Midbrain (tissue), 1 donor: ENCODE measurements at places on chromosomes 2 and 18.

GRCh38 chr18:10316778-10317177 lies 137.7 kb upstream of the APCDD1 start:
- no peak for DNase-seq

DNA sequence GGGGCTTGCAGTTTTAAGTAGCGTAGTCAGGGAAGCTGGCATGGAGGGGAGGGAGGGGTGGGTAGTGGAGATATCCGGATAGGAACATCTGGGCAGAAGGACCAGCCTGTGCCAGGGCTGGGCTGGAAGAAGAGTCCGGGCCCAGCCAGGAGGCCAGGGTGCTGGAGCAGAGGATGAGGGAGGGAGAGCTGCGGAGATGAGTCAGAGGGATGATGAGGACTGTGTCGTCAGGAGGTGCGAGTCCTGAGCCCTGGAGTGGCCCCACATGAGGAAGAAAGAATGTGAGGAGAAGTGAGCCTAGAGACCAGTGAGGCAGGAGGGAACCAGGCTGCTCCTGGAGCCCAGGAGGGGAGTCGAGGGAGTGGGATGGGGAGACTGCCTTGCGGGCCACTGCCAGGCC lies 82.4 kb downstream of the CTIF start:
- DNase-seq, result no peak

DNA sequence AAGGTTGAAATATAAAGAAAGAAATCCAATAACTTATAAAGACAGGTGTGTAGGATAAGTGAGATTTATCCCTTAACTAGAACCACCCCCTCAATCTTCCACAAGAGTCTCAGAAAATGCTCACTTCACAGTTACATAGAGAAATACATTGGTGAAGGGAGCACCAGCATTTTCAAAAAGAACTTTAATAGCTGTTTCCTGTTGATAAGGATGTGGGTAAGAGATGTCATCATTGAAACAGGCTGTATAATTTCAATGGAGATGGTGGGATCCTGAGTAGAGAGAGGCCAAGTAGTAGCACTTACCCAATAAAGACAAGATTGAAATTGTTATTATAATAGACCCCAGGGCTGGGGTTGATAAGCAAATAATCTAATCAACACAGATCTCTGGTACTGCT lies 162.2 kb upstream of the TACR1 start:
- no peak for DNase-seq

- DNase-seq, result peak; percentile 68
These were observed 36.0 kb downstream of the FARP2 start for GRCh38 chr2:241391892-241392665.

DNA sequence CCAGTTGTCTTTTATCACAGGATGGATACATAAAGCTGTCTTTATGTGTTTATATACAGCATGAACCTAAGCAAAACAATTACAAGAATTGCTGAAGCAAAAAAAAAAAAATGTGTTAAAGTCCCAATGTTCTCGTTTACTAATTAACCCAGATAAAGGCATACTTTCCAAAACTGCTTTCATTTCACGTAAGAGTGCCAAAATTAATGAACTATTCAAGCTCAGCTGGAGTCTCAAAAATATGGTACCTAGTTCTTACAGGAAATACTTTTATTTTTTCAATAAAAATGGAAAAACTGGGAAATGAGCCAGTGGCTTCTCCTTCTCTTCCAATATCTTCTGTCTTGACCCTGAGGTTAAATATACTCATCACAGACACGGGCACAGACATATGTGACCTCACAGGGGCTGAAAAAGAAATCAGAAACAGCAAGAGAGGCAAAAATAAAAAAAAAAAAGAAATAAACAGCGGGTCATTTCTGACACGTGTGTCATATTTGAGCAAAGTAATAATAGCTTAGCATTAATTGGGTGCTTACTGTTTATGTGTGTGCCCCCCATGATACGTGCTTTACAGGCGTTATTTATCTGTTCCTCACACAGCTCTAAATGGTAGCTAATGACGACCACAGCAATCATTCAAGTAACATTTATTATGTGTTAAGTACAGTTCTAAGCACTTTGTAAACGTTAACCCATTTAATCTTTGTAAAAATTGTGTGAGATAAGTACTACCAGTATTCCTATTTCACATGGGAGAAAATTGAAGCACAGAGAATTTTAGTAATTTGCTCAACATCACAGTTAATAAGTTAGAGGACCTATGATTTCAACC lies 158.0 kb upstream of the MMADHC start:
- DNase-seq, result no peak

- DNase-seq, result no peak
These were observed 45.6 kb downstream of the RAMP1 start for GRCh38 chr2:237904831-237905599.

GRCh38 chr2:170711774-170712652 lies 3.1 kb upstream of the SP5 start:
- DNase-seq, result no peak

DNA sequence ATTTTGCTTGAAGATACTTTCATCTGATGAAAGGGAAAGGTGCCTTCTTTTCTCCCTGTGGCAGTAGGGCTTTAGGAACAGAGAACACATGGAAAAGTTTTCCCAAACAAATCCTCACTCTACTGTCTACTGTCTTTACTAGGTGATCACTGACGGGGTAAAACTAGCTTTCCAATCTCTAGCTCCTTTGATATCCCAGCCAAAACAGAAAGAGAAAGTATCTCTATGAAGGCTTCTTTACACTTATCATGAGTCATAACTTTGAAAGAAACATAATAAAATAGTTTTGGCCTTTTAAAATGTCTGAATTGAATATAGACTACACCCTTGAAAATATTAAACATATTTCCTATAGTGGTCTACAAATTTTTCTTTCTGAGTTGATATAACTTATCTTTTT lies 214.5 kb downstream of the DSEL start:
- DNase-seq, result no peak
